ENCODE measurements at places on chromosomes 16 and 17.
A peak's percentile ranks its signal among the peaks of the same experiment; 100 is the strongest.

DNA sequence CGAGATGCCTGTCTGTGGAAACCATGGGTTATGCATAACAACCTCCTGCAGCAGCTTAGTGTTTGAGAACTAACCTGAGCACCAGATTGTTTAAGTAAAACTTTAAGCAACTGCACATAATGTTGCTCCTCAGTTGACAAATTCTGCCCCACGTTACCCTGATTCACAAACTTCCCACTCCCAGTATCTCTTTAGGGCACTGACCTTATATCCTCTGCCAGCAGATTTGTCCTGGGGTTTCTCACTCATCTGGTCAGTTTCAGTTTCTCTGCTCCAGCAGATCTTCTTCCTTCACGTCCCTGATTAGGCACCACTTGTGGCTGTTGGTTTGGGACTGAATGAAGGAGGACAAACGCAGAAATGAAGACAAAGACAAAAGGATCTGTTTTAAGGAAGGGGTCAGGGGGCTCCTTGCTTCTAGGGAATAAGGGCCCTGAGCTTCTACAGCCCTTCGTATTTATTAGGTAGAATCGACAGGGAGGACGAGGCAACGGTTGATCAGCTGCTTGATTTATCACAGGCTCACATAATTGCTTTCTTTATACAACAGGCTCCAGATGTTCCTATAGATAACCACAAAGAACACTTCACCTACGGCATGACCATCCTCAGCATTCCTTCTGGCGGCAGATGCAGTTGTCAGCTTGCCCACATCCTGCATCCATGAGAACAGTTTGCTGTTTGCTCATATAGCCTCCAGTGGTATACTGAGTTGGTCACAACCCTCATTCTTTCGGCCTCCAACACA is 13.5 kb upstream of the ZNF689 start:
- no peak for DNase-seq

DNA sequence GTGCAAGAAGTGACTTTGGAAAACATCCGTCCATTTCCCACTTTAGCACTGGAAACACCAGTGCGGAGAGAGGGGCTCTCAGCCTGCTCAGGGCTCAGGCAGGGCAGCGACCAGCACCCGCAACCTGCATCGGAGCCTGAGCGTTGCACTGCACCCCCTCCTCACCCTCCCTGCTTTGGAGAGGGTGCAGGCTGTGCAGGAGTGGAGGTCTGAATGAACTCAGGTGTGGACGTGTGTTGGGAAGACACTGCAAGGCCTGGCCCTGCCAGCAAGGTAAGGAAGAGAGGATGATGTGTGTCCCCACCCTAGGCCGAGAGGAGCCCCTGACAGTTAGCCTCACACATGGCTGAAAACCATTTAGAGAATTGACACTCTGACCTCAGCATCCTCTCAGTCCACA is 81.8 kb downstream of the NT5M start:
- no peak for DNase-seq

DNA sequence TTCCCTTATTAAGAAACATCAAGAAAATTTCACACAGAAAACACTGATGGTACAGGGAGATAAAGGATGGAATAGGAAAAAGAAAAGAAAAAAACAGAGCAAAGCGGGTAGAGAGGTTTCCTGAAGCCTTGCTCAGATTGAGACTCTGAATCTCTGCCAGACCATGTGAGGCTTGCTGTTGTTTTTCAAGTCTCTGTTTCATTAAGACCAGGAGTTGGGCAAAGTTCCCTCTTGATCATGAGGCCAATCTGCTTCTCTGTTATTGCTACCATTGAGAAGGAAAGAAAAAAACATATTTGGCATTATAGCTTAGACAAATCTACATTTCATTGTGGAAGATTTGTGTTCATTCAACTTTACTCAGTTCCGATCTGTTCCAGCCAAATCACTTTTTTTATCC is 201.6 kb upstream of the SOX9 start:
- no peak for DNase-seq

GRCh38 chr16:83907631-83908250 is 8.8 kb downstream of the MLYCD start:
- DNase-seq = no peak

DNA sequence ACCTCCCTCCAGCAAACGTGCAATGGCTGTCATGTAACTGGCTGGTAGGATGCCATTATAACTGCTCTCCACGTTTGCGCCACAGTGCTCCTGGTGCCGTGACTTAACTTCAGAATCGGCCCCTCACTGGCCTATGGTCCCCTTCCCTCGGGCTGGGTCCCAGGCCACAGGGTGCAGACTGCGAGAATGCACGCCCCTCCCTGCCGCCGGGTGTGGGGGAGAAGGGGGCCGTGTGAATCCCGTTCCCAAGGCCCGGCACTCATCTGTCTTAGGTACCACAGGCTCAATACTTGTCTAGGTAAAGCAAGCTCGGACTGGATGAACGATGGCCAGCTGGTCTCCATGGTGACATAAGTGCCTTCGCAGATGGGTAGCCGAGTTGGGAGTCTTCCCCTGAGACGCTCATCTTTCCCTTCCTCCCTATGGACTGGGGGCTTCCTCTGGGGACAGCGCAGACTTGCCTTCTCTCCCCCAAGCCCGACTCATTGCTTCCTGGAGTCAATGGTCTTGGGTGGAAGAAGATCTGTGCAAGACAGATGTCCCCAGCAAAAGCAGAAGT is 37.8 kb downstream of the TIMM22 start:
- DNase-seq = no peak

GRCh38 chr16:14520753-14521152 is 109.3 kb downstream of the PARN start:
- no peak for DNase-seq

DNA sequence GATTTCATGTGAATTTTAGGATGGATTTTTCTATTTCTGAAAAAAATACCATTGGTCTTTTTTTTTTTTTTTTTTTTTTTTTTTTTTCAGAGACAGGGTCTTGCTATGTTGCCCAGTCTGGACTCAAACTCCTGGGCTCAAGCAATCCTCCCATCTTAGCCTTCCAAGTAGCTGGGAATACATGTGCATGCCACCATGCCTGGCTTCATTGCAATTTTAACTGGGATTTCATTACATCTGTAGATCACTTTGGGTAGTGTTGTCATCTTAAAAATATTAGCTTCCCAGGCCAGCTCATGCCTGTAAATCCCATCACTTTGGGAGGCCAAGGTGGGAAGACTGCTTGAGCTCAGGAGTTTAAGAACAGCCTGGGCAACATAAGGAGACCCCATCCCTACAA is 54.8 kb downstream of the TOM1L2 start:
- no peak for DNase-seq

GRCh38 chr17:74825952-74826719 is 33.5 kb downstream of the GRIN2C start:
- DNase-seq = no peak

DNA sequence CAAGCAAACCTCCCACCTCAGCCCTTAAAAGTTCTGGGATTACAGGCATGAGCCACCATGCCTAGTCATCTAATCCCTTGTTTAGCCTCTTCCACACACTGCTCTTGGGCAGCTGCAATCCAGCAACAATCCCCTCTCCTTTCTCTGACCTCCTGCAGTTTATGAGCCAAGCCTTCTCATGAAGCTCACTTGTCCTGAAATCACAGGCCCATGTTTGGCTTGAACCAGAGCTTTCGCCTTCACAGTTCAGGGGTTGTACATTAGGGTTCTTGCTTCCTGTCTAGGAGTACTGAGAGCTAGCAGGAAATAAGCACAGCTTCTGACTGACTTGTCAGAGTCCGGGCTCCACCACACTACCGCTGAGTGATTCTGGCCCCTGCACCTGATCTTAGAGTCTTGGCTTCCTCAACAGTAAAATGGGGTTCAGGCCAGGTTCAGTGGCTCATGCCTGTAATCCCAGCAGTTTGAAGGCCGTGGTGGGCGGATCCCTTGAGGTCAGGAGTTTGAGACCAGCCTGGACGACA is 16.3 kb downstream of the ERAL1 start:
- no peak for DNase-seq

- no peak for DNase-seq
These were observed 175.6 kb downstream of the VPS53 start for GRCh38 chr17:539066-539465.

DNA sequence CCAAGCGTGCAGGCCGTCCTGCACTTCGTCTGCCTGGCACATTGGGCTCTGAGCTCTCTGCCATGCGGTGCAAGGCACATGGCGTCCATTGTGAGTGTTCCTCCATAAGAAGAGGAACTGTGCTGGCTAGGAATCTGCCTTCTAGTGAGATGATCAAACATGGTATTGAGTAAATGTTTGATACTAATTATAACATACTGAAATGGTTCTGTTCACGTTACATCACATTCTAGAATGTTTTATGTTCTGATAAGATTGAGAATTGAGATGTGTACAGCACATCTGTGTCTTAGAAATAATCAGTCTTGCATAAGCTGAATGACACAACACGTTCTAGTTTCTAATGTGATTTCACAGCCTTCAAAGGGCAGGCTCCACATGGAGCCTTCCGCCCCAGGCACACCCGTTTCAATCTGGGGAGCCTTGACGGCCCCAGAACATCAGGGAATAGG is 42.9 kb downstream of the USP10 start:
- no peak for DNase-seq

GRCh38 chr17:45385331-45385997 is 47.2 kb downstream of the ARHGAP27 start:
- DNase-seq = peak; percentile 69

DNA sequence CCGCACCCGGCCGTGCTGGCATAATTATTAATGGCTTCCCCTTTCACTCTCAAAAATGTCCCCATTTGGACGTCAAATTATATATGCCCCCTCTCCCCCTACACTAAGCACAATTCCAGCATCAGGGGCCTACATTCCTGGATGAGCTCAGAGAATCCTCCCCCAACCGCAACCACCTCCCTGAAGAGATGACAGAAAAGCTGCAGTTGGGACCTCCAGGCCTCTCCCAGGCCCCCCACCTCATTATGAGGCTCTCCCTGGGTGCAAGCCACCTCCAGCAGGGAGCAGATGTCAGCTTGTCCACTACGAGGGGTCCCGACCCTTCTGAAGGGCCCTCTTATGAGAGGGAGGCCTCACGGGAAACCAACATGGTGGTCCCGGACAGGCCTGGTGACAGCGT is 18.5 kb upstream of the NCBP3 start:
- DNase-seq = no peak

DNA sequence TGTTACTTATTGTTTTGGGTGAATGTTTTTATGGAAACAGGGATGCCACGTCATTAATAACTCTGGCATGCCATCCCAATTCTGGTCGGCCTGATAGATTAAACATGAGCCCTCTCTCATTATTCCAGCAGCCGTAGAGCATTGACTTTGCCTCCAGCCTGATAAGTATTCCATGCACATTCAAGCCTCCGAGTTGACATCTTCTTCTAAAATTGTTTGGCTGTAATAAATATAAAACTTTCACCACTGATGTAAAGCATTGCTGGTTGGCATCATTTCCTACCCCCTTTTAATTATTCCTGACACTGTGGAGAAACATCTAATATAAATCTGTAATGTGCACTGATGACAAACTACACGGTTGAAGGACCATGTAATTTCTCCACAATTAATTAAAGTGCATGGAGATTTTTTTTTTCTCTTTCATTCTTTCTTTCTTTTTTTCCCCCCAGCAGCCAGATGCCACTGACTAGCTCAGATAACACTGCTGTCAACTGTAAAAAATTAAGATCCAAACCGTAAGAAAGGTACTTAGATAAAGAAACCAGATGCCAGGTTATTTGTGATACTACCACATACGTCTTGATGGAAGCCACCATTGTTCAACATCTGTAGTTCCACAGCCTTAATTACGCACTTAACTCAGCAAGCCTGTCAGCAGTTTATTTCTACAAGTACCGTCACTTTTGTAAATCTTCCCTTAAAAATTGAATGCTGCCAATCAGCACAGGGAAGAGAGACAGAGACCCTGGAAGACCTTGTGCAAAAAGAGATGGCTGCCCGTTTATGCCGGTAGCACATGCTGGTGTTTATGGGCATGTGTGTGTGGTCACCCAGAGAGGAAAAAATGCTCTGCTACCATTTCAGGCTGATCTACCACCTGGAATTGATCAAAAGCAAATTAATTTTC is 237.7 kb downstream of the IRX3 start:
- DNase-seq = no peak

DNA sequence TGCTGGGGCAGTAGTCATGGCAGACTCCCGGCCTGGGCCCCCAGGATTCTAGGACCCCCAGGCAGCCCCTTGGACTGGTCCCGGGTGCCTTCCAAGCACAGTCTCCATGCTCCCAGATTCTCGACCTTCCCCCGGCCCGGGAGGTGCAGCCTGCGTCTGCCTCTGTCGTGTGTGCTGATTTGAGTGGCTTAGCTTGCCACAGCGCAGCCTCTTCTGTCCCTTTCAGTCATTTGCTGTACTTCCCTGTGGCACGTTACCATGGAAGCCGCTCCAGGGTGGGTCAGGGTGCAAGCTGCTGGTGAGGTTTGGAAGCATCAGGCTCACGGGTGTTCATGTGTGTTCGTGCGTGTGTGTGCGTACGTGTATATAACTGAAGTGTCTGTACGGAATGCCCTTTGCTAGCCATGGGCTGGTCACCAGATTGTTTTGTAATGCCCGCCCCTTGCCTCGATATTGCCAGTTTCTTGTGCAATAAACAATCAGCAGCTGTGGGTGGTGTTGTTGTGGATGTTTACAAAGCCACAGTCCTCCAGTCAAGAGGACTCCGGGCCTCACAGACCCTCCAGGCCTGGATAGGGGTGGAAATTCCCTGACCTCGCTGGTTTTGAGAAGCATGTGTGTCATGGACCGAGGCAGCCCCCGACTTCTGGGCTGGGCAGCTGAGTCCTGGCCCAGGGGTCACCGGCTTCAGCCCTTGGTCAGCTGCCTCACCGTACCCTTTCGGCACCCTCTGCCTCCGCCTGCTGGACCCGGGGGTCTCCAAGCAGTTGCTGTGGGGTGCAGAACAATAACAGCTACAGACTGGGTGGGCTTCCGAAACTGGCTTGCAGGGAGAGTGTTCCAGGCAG is 9.7 kb upstream of the CLEC18A start:
- no peak for DNase-seq

DNA sequence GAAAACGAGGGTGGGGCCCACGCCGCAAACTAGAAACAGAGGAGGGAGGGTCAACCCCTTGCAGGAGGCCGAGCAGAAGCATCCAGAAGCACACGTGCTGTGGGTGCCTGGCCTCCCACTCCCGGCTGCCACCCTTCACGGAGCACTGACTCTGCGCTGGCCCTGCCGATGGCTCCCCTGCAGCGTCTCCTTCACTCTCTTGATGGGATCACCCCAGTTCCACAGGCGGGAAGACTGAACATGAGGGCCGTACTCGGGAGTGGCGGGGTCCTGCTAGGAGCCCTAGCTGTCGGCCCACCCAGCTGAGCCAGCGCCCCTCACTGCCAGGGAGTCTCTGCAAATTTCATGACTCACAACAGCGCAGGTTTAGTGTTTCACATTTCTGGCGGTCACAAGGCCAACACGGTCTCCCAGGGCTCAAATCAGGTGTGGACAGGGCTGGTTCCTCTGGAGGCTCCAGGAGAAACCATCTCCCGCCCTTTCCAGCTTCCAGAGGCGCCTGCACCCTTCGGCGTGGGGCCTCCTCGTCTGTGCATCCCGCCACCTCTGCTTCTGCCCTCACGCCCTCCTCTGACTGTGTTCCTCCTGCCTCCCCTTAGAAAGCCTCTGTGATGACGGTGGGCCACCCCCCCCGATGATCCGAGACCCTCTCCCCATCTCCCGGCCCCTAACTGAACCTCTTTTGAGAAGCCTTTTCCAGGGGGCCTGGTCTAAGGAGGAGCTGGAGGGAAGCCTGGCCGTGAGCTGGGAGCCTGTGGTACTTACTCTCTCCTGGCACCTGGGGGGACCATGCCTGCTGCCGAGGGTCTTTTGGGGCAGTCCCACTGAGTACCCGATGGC is 2.0 kb downstream of the PTX4 start:
- DNase-seq = no peak

Measured in NCI-H526 treated with DMSO at 0.1 percent for 48 hours (cell line).